ENCODE measurements at places on chromosomes 16 and 17.
A peak's percentile ranks its signal among the peaks of the same experiment; 100 is the strongest.

GRCh38 chr17:80660527-80661198 is 116.0 kb downstream of the RPTOR start:
- H3K4me3 ChIP-seq, result no peak overlapping the region
- no peak for DNase-seq
- H3K27me3 ChIP-seq, result no peaks in the 10 kb centered on the region
- H3K27ac ChIP-seq, result no peak overlapping the region
- H3K4me1 ChIP-seq, result peaks cover 18% of the 10 kb centered on the region
- no peaks in the 10 kb centered on the region for H3K36me3 ChIP-seq

DNA sequence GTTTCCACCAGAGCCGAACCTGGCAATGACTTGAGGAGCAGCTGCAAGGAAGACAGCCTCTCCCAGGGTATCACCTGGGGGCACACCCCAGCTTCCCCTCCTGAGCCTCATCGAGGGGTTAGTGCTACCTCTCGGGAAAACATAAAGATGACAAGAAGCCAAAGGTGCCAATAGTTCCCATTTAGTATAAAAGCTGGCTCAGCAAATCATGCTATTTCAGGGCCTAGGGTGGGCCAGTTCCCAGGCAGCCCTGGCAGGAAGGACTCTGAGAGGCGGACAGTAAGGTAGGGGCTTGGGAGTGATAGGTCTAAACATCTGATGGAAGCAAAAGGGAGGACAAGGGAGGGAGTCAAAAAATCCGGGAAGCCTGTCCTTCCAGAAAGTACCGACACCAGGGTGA is 46.2 kb downstream of the SOST start:
- DNase-seq, result no peak
- H3K4me1 ChIP-seq, result no peaks in the 10 kb centered on the region
- H3K36me3 ChIP-seq, result no peaks in the 10 kb centered on the region
- no peak overlapping the region for H3K27ac ChIP-seq
- H3K27me3 ChIP-seq, result peaks cover 4% of the 10 kb centered on the region

- no peaks in the 10 kb centered on the region for H3K4me1 ChIP-seq
- H3K4me3 ChIP-seq, result peak overlapping the region; percentile 60
- DNase-seq, result peak; percentile 37
- H3K27ac ChIP-seq, result no peak overlapping the region
- no peaks in the 10 kb centered on the region for H3K36me3 ChIP-seq
Measured at GRCh38 chr17:50272711-50273653, 1.3 kb upstream of the TMEM92 start.

DNA sequence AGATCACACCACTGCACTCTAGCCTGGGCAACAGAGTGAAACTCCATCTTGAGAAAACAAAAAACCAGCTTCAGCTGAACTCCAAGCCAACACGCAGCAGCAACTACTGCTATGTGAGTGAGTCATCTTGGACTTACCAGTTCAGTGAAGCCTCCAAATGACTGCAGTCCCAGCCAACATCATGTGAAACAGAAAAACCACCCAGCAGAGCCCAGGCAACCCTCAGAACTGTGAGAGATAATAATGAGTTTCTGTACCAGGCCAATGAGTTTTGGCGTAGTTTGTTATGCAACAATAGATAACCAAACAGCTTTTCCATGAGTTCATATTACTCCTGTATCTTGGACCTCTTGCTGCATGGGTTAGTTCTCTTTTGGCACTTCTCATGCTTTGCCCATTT is 23.3 kb downstream of the PHF12 start:
- no peak overlapping the region for H3K4me3 ChIP-seq
- no peak for DNase-seq
- peaks cover 8% of the 10 kb centered on the region for H3K36me3 ChIP-seq
- peaks cover 26% of the 10 kb centered on the region for H3K4me1 ChIP-seq
- no peaks in the 10 kb centered on the region for H3K27me3 ChIP-seq

GRCh38 chr16:84606081-84606875 is 11.6 kb downstream of the COTL1 start:
- H3K36me3 ChIP-seq, result no peaks in the 10 kb centered on the region
- DNase-seq, result no peak
- peaks cover 93% of the 10 kb centered on the region for H3K4me1 ChIP-seq
- H3K27me3 ChIP-seq, result no peaks in the 10 kb centered on the region

DNA sequence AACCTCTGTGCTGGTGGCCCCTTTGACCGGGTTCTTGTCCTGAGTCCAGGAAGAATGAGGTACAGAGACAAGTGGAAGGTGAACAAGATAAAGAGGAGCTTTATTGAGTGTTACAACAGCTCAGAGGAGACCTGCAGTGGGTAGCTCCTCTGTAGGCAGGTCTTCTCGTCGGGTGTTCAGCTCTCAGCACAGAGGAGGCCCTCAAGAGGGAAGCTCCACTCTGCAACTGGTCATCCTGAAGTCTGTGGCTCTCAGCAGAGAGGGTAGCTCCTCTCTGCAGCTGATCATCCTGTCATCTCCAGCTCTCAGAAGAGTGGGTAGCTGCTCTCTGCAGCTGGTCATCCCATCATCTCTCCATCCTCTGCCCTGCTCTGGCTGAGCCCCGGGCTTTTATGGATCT is 39.7 kb downstream of the SCPEP1 start:
- no peak overlapping the region for H3K27ac ChIP-seq
- H3K36me3 ChIP-seq, result no peaks in the 10 kb centered on the region
- DNase-seq, result no peak
- H3K4me1 ChIP-seq, result no peaks in the 10 kb centered on the region
- no peaks in the 10 kb centered on the region for H3K27me3 ChIP-seq

DNA sequence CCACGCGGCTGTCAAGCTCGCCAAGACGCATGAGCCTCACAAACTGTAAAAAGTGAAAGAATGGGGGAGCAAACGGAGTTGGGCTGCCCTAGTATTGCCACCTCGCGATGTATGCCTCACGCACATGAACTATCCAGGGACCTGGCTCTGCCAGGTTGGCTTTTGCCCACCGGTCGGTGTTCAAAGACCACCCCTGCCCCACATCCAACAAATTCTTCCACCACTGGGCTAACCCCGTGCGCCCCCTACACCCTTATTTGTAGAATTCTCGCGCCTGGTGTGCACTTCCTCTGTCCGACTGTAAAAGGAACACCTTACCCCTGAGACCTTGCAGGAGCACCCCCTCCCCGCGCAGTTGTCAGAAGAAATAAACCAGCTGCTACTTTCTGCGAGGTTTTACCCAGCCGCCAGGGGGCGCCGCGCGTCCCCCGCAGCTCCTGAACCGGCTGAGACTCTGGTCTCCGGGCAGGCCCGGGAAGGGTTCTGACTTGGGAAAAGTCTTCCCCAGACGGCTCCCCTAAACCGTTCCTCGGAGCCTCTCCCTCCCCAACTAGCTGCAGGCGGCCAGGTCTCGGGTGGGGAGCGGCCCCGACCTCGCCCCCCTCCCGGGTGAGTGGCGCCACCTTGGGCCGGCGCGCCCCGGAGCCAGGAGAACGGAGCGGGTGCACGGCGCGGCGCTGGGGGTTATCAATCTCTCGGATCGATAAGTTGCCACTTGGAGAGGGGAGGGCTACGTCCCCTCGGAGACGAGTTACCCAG is 1.7 kb upstream of the ZNF423 start:
- H3K4me1 ChIP-seq, result peaks cover 5% of the 10 kb centered on the region
- H3K4me3 ChIP-seq, result peak overlapping the region; percentile 24
- peaks cover 4% of the 10 kb centered on the region for H3K27me3 ChIP-seq

DNA sequence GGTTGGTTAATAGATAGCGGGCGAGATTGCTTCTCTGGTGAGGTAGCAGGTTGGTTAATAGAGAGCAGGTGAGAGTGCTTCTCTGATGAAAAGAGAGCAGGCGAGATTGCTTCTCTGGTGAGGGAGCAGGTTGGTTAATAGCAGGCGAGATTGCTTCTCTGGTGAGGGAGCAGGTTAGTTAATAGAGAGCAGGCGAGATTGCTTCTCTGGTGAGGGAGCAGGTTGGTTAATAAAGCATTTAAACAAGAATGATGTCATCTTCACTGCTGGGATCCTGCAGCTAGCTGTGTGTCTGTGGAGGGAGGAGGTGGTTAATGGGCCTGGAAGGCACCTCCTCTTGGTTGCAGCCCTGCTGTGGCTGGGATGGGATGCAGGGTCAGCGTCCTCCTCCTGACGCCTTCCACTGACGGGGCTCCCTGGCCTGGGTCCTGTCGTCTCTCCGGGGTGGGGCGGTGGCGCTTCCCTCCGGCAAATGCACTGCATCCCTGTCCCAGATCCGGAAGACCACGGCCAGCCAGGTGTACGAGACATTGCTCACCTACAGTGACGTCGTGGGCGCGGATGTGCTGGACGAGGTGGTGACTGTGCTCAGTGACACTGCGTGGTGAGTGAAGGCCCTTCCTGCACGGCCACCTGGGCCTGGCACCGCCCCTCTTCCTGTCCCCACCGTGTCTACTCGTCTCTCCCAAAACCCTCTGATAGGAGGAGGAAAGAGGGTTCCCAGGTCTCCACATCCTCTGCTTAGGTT is 99.2 kb upstream of the ZNF750 start:
- peaks cover 90% of the 10 kb centered on the region for H3K36me3 ChIP-seq
- no peaks in the 10 kb centered on the region for H3K27me3 ChIP-seq
- no peaks in the 10 kb centered on the region for H3K4me1 ChIP-seq
- no peak for DNase-seq
- H3K4me3 ChIP-seq, result no peak overlapping the region

- no peak overlapping the region for H3K27ac ChIP-seq
- no peak overlapping the region for H3K4me3 ChIP-seq
- no peak for DNase-seq
- no peaks in the 10 kb centered on the region for H3K4me1 ChIP-seq
- H3K36me3 ChIP-seq, result no peaks in the 10 kb centered on the region
Measured at GRCh38 chr16:89827383-89828198, 684 bp upstream of the SPIRE2 start.

DNA sequence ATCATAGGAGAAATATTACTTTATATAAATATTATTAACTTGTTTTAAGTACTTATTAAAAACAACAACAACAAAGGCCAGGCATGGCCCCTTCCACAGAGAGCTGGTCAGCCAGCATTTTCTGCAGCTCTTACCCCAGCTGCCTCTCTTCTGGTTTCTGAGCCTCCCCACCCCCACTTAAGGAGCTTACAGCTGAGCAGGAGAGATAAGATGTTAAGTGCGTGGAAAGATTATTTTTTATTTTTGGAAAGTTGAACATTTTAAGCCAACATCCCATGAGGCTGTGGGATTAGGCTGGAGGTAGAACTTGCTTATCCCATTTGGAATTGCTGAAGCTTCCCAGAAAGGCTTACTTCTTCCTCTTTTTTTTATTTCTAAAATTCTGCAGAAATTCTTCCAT is 401.2 kb downstream of the SEC14L1 start:
- H3K27me3 ChIP-seq, result no peaks in the 10 kb centered on the region
- H3K4me1 ChIP-seq, result no peaks in the 10 kb centered on the region
- H3K36me3 ChIP-seq, result no peaks in the 10 kb centered on the region
- H3K4me3 ChIP-seq, result no peak overlapping the region

DNA sequence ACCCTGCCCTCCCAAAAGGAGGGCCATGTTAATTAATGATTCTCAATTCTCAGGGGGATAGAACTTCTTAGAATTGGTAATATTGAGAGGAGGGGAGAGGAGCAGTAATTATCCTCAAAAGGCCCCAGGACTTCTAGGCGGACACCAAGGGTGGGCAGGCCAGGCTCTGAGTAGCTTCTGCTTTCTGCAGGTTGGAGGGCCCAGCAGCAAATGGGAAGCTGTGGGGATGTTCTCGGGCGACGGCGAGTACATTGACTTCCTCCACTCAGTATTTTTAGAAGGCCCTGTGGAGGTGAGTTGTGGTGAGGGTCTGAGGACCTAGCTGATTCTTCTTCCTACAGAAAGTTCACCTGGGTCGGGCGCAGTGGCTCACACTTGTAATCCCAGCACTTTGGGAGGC is 57.5 kb downstream of the DNAH2 start:
- H3K27me3 ChIP-seq, result peaks cover 3% of the 10 kb centered on the region
- no peaks in the 10 kb centered on the region for H3K36me3 ChIP-seq
- no peak for DNase-seq
- H3K27ac ChIP-seq, result no peak overlapping the region

DNA sequence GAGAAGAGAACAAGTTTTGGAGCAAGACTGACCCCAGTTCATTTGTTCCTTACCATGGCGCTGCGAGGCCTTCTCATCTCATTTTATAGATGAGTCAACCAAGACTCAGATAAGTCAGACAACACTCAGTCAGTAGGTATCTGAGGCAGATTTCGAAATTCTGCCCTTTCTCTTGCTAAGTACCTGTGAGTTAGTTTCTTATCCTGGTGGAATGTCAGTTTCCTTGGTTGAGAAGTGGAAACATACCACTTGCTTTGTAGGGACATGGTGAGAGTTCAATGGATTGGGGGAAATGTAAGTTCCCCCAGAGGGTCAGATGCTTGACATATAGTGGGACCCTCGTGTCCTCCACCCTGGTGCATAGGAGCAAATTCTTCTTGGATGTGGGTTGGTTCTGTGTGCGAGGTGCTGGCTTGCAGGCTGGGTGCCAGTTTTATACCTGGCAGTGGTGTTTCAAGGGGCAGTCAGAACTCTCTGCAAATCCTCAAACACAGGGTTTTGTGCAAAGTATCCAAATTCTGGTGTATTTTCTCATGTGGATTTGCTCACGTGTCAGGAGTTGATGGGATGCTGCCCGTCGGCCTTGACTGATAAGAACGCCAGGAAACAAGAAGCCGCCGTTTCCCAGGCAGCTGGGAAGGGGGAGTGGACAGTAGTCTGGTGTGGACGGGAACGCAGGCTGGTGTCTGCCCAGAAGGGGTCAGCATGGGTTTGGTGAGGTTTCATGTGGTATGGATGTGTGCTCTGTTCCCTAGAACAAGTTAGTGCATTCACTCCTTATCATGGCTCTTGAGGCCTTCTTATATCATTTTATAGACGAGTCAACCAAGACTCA is 61.1 kb upstream of the CIBAR2 start:
- H3K4me1 ChIP-seq, result no peaks in the 10 kb centered on the region
- no peaks in the 10 kb centered on the region for H3K36me3 ChIP-seq
- H3K27me3 ChIP-seq, result no peaks in the 10 kb centered on the region
- H3K27ac ChIP-seq, result no peak overlapping the region
